ENCODE measurements at places on chromosomes 5 and 9. TPM values are rescaled to one million over a fixed set of nuclear protein-coding genes. Genes with fewer than 3 reads are reported as not detected.

Gene GOLGA2
- 46.7 TPM for total RNA-seq

Gene DBH
- not detected for total RNA-seq

Gene C8G
- 1.6 TPM for total RNA-seq

Gene CRAT
- 29.7 TPM for total RNA-seq

Gene ZSWIM6
- total RNA-seq, result 5.7 TPM

Gene SPTLC1
- total RNA-seq, result 76.3 TPM

Gene TMEM215
- 0.03 TPM for total RNA-seq

Gene SEMA5A
- not detected for total RNA-seq

Gene LCN12
- total RNA-seq, result 1.3 TPM

Gene SGCD
- 6.2 TPM for total RNA-seq

Gene PALM2AKAP2
- 0.30 TPM for total RNA-seq

Gene SPRY4
- 9.7 TPM for total RNA-seq

Gene RETREG1
- 2.6 TPM for total RNA-seq

Gene ADAMTS6
- 0.08 TPM for total RNA-seq

Gene DDX4
- total RNA-seq, result not detected

Gene COL5A1
- total RNA-seq, result 48.7 TPM

Gene HCN1
- total RNA-seq, result not detected

Gene MTX3
- total RNA-seq, result 6.2 TPM

Gene MTAP
- 22.6 TPM for total RNA-seq

Gene GPR151
- total RNA-seq, result not detected

Gene VLDLR
- 20.8 TPM for total RNA-seq

Gene TNC
- 0.59 TPM for total RNA-seq

Gene RANBP3L
- total RNA-seq, result not detected

Measured in A549 treated with GW870086 at 1 μM for 4 hours (cell line).